Aorta (tissue), 5 donors: ENCODE measurements at places on chromosomes 2 and 18. TPM values are rescaled to one million over a fixed set of nuclear protein-coding genes. Genes with fewer than 3 reads are reported as not detected.

The FBXO15 gene
- polyA plus RNA-seq: not detected

The MEIS1 gene
- polyA plus RNA-seq: 31.5 TPM

The UGT1A6 gene
- not detected for polyA plus RNA-seq

The IL1RN gene
- polyA plus RNA-seq: 11.6 TPM

The SIGLEC15 gene
- not detected for polyA plus RNA-seq

The SMAD7 gene
- 27.3 TPM for polyA plus RNA-seq

The EVA1A gene
- polyA plus RNA-seq: 6.0 TPM

The PLEKHH2 gene
- 2.9 TPM for polyA plus RNA-seq

The THSD7B gene
- 0.25 TPM for polyA plus RNA-seq

The EIF4E2 gene
- polyA plus RNA-seq: 43.9 TPM

The G6PC2 gene
- polyA plus RNA-seq: not detected

The TLX2 gene
- polyA plus RNA-seq: not detected

The CDK15 gene
- 0.56 TPM for polyA plus RNA-seq

The GYPC gene
- polyA plus RNA-seq: 118 TPM

The PPM1B gene
- polyA plus RNA-seq: 42.7 TPM
